HAP-1 (cell line): ENCODE measurements at places on chromosomes 11 and 22.
A peak's percentile ranks its signal among the peaks of the same experiment; 100 is the strongest.

- no peak for DNase-seq
Measured at GRCh38 chr22:22918297-22918965, 30.8 kb downstream of the IGLL5 start.

DNA sequence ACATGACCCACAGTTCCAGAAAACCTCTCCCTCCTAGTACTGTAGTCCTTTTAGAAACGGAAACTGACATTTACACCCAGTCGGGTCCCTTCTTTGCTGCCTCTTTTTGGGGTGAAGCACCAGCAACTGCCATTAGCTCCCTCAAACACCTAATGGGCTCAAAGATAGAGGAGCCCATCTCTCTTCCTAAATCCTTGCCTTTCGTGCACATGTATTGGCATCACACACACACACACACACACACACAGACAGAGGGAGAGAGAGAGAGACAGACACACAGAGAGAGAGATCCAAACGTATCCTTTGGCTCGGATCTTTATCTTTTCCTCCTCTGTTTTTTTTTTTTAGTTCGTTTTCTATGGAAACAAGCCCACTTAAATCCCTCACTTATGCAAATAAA, 716 bp downstream of the GRM5 start:
- no peak for DNase-seq

- no peak for DNase-seq
Measured at GRCh38 chr11:125228445-125228844, 63.9 kb downstream of the PKNOX2 start.

DNA sequence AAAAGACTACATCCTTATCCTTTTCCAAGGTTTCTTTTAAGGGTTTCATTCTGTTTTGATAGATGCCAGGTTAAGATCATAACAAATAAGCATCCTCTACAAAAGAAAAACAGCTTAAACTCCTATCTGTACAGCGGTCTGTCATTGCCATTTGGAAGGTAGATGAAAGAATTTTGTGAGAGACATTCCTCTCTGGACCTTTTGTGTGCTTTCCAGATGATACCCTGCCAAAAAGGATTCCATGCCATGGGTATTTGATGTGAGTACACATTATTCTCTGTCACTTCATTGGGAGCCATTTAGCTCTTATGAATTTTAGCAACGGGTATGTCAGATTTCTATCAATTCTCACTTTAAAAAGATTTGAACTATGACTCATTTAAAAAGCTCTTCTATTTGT, 153.7 kb downstream of the GRIA4 start:
- no peak for DNase-seq

- DNase-seq: no peak
Measured at GRCh38 chr11:99887481-99887880, 799.6 kb upstream of the ARHGAP42 start.

- DNase-seq: peak; percentile 73
Measured at GRCh38 chr22:27597703-27598444, 203.7 kb downstream of the MN1 start.

DNA sequence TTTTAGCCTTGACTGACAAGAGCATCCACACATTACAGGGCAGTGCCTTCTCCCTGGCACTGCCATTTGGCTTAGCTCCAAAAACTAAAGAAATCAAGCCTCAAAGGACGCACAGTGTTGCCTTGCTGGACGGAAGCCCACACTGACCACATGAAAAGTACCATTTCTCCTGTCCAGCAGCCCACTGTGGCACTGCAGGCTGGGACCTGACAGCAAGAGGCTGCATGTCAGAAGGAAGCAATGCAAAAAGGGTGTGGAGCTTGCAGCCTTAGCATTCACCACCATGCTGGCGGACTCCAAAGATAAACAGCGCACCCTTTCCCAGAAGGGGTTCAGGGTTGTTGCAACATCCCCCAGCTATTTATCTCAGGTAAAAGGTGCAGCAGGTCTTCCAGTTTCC, 109.3 kb upstream of the BMAL1 start:
- DNase-seq: no peak

GRCh38 chr22:44402196-44403111, 89.7 kb upstream of the SHISAL1 start:
- DNase-seq: no peak

- DNase-seq: no peak
Measured at GRCh38 chr11:77096591-77097019, 6.0 kb upstream of the OMP start.

- no peak for DNase-seq
Measured at GRCh38 chr11:69301455-69302401, 7.8 kb downstream of the MYEOV start.

DNA sequence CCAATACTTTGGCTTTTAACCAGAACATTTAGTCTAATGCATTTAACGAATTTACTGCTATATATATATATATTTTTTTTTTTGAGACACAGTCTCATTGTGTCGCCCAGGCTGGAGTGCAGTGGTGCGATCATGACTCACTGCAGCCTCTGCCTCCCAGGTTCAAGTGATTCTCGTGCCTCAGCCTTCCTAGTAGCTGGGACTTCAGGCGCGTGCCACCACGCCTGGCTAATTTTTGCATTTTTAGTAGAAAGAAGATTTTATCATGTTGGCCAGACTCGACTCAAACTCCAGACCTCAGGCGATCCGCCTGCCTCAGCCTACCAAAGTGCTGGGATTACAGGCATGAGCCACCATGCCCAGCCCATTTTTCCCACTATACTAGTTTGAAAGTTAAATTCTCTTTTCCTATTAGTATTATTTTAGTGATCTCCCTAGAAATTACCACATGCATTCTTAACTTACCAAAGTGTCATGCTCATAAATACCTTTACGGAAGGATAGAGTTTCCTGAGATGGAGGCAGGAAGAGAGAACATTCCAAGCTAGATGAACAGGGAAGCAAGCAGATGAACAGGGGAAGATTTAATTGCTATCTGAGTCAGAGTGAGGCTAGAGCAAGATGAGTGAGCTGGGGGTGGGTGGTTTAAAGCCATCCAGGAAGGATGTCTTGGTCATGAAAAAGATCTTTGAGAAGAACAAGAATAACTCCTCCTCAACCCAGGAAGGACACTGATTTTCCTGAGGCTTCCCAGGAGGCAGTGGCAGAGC, 4.4 kb upstream of the PGAP2 start:
- no peak for DNase-seq

DNA sequence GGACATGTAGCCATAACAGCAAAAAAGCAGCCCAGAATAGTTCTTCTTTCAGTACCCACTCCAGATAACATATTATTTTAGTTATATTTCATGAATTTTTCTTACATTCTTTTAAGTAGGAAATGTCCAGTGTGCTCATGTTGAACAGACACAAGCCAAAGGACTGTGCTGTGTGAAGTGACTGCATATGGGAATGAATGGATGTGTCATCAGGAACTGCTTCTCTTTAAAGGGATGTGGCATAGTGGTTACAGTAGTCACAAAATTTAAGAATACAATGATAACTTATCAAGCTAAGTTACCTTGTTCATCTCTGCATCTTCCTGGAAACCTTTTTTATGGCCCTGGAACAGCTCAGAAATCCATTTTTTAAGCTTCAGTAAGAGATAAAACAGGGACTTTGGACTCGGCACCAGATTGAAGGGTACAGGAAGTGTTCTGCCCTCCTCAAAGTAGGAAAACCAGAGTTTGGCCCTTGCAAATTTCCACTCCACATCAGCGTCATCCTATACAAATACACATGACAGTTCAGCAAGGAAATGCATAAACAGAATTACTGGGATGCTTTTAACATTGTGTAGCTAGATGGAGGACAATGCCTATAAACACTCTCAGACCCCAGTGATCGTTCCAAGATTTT, 112.8 kb downstream of the TRPC6 start:
- no peak for DNase-seq

- DNase-seq: no peak
Measured at GRCh38 chr11:6968816-6969215, 42.6 kb downstream of the ZNF215 start.

- DNase-seq: no peak
Measured at GRCh38 chr22:19710020-19710768, 4.1 kb upstream of the SEPTIN5 start.

- no peak for DNase-seq
Measured at GRCh38 chr11:8956860-8957259, 7.4 kb downstream of the TMEM9B start.

- DNase-seq: no peak
Measured at GRCh38 chr11:32427935-32428664, 7.2 kb downstream of the WT1 start.

- no peak for DNase-seq
Measured at GRCh38 chr11:64451856-64452255, 92.9 kb downstream of the RPS6KA4 start.

DNA sequence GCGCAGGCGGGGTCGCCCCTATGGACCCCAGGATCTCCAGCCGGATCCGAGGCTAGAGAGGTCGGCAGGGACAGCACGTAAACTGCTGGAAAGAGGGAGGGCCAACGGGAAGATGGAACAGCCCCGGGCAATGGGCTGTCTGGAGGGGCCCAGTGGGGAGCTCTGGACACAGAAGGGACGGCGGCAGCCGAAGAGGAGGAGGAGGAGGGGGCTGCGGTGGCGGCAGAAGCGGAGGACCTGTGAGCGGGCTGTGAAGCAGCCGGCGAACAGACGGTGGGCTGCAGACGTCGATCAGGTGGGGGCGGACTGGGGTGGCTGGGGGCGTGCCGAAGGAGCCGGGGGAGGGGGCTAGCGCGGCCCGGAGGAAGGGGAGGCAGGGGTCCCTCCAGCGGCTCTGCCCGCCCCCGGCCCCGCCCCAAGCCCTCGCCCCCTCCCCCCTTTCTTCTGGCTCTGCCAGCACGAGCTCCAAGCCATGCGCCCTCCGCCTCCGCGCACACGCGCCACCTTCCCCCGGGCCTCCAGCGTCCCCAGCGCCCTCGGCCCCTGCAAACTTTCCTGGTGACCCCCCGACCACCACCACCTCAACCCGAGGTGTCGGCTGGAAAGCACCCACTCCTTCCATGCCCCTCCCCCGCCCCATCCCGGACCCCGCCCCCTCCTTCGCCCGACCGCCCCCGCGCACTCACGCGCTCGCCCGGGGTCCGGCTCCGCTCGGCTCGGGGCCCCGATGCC, 432 bp downstream of the TNKS1BP1 start:
- peak; percentile 32 for DNase-seq

GRCh38 chr11:64745521-64746328, 1.8 kb upstream of the RASGRP2 start:
- DNase-seq: no peak

GRCh38 chr11:69889400-69890318, 70.4 kb upstream of the FGF3 start:
- DNase-seq: peak; percentile 53

- no peak for DNase-seq
Measured at GRCh38 chr11:17314904-17315426, 36.6 kb upstream of the NCR3LG1 start.

DNA sequence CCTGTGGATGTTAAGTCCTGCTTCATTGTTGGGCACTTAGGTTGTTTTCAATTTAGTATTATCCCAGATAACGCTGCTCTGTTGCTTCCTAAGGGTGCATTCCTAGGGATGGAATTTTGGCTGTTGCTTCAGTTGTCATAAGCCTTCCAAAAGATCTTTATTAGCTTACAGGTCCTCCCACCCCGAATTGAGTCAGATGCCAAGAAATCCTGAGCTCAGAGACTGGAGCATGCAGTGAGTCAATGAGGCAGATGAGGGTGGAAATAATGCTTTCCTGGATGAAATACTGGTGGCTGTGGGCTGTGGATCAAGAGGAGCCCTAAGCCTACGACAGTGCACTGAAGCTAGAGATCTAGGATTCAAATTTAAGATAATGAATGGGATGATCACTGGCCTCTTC, 10.7 kb upstream of the IL18BP start:
- DNase-seq: no peak

DNA sequence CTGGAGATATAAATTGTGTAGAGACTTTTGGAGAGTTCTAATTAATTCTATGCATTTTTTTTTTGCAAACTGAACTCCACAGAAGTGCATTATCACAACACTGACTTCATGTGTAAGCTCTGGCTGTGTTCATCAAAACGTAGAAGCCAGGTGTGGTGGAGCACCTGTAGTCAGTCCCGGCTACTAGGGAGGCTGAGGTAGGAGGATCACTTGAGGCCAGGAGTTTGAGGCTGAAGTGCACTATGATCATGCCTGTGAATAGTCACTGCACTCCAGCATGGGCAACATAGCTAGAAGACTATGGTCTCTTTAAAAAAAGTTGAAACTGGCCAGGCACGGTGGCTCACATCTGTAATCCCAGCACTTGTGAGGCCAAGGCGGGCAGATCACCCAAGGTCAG, 20.6 kb downstream of the TCF20 start:
- DNase-seq: no peak

DNA sequence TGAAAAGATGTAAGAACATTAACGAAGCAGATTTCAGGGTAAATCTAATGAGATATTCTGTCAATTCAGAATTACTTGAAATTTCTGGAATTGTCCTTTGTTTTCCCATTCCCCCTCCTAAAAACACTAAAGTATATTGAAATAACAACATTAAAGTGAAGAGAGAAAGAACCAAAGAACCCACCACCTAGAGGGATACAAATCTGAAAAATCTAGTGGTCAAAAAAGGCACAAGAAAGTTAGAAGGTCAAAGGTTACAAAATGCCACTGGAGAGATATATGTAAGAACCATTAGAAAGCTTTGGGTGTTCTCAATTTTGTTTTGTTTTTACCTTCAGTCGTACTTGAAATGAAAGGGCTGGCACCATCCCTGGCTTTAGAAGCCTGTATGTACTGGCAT, 57.9 kb downstream of the DENND5A start:
- DNase-seq: no peak

GRCh38 chr11:118842369-118842768, 41.3 kb upstream of the CXCR5 start:
- no peak for DNase-seq

DNA sequence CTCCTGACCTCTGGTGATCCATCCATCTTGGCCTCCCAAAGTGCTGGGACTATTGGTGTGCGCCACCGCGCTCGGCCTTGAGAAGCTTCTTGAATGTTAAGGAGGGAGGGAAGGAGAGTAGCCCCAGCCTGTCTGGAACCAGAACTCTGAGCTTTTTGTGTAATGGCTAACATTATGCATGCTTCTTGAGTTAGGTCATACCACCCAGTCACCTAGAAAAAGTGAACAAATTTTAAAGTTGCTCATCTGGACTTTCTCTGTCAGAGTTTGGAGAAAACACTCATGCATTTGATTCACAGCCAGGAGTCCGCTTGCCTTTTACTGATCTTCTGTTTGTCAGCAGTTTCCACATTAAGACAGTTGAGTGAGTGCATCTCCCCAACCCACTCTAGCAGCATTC, 82.1 kb downstream of the PPP6R3 start:
- DNase-seq: no peak

GRCh38 chr11:65165410-65166317, 4.4 kb upstream of the SPDYC start:
- no peak for DNase-seq

DNA sequence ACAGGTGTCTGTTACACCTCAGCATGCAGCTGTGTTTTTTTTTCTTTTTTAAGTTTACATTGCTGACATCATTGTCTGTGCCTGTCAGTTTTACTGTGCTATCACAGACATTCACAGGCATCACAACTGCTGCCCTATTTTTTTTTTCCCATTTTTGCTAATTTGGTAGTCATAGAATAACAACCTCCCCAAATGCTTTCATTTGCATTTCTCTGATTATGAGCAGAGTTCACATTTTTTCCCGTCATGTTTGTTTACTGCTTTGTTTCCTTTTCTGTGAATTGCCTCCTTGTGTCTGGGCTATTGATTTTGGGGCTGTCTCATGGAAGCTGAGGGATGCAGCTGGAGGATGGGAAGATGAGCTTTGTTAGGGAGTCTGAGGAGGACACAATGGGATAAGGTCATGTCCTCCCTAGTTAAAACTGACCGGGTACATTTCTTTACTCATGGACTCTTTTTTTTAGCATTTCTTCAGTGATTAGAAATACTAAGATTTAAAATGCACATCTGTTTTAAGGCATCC, 155.1 kb downstream of the LDLRAD3 start:
- no peak for DNase-seq

- DNase-seq: no peak
Measured at GRCh38 chr11:69907611-69908010, 88.4 kb upstream of the FGF3 start.

GRCh38 chr11:61123775-61124571, 21.7 kb downstream of the CD5 start:
- DNase-seq: no peak
